Osteocyte (in vitro differentiated cells): ENCODE measurements at places on chromosomes 5 and 9. TPM values are rescaled to one million over a fixed set of nuclear protein-coding genes. Genes with fewer than 3 reads are reported as not detected.

DNA sequence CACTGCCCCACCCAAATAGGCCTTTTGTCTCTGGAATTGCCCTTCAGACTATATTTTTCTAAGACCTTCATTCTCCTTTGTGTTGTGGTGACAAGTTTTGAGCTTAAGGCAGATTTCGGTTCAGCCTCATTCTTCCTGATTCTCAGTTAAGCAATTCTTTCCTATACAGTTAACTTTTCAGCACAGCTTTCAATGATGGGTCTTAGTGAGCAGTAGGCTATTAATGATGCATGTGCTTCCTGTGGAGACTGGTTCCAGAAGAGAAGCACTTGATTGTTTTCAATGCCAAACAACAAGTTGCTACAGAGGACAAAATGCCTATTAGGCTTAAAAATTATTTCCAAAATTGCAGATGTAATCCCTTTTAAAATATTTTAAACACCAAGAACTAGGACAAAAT lies 47.7 kb upstream of the TLX3 start:
- H3K27ac ChIP-seq: no peak overlapping the region
- H3K36me3 ChIP-seq: no peaks in the 10 kb centered on the region
- H3K4me3 ChIP-seq: no peak overlapping the region
- no peak for DNase-seq
- no peaks in the 10 kb centered on the region for H3K4me1 ChIP-seq

DNA sequence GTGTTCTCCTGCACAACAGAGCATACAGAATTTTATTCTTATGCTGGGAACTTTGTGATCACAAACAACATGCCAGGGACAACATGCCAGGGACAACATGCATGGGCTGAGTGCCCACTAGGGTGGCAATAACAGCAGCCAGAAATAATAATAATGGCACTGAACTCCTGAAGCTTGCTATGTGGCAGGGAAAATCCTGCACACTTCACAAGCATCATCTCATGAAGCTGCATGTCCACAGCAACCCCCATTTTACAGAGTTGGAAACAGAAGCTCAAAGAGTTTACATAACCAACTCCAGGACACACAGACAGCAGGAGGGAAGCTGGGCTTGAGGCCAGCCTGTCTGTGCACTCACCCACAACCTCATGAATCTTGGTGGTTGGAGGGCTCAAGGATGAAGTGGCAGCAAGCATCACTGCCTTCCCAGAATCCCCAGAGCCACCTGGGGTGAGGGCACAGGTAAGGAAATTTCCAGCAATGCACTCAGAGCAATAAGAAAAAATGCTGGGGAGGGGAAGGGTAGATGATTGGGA lies 111.4 kb downstream of the GABBR2 start:
- H3K27ac ChIP-seq: no peak overlapping the region
- H3K4me3 ChIP-seq: no peak overlapping the region
- DNase-seq: no peak
- peaks cover 6% of the 10 kb centered on the region for H3K27me3 ChIP-seq

DNA sequence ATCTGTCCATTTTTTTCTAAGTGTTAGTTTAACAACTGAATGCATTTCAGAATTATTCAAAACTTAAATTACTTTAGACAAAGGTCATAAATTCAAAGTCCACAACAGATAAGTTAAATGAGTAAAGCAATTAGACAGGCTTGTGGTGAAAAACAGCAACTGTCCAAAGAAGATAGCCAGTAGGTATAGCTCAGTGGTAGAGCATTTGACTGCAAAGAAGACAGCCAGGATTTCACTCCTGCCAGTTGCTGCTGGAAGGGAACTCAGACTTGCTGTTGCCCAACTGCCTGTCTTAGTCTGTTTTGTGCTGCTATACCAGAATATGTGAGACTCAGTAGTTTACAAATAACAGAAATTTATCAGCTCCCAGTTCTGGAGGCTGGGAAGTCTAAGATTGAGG lies 10.0 kb downstream of the FANCC start:
- no peaks in the 10 kb centered on the region for H3K27me3 ChIP-seq
- no peak for DNase-seq
- no peak overlapping the region for H3K4me3 ChIP-seq
- no peak overlapping the region for H3K27ac ChIP-seq
- no peaks in the 10 kb centered on the region for H3K36me3 ChIP-seq

- H3K4me3 ChIP-seq: no peak overlapping the region
- H3K27me3 ChIP-seq: no peaks in the 10 kb centered on the region
- H3K27ac ChIP-seq: peak overlapping the region; percentile 11
Measured at GRCh38 chr5:38462976-38463633, 93.3 kb downstream of the LIFR start.

DNA sequence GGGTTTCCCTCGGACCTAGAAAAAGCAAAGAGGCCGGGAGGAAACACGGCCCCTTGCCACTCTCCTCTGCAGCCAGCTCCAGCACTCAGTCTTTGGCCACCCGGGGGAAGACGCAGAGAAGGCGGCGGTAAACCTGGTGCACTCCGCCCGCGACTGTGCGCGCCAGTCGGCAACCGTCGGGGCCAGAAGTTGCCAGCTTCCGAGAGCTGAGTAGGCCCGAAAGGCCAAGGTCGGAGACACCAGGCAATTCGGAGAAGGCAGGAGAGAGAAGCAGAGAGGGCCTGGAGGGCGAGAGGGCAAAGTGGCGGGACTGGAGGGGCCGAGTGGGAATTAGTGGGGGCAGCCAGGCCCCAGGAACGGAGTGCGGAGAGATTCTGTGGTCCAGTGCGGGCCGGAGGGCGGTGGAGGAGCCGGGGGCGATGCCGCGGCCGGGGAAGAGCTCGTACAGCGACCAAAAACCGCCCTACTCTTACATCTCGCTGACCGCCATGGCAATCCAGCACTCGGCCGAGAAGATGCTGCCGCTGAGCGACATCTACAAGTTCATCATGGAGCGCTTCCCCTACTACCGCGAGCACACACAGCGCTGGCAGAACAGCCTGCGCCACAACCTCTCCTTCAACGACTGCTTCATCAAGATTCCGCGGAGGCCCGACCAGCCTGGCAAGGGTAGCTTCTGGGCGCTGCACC lies at the start of gene FOXB2:
FOXB2 (plus strand) TSS at position 420 of the 690 bp plus-strand sequence; CDS start at position 420, 0 bp downstream.
- H3K4me1 ChIP-seq: peaks cover 48% of the 10 kb centered on the region
- H3K4me3 ChIP-seq: peak within 1 kb of the TSS; percentile 47
- H3K27me3 ChIP-seq: peaks cover 90% of the 10 kb centered on the region
- peak; percentile 77 for DNase-seq

DNA sequence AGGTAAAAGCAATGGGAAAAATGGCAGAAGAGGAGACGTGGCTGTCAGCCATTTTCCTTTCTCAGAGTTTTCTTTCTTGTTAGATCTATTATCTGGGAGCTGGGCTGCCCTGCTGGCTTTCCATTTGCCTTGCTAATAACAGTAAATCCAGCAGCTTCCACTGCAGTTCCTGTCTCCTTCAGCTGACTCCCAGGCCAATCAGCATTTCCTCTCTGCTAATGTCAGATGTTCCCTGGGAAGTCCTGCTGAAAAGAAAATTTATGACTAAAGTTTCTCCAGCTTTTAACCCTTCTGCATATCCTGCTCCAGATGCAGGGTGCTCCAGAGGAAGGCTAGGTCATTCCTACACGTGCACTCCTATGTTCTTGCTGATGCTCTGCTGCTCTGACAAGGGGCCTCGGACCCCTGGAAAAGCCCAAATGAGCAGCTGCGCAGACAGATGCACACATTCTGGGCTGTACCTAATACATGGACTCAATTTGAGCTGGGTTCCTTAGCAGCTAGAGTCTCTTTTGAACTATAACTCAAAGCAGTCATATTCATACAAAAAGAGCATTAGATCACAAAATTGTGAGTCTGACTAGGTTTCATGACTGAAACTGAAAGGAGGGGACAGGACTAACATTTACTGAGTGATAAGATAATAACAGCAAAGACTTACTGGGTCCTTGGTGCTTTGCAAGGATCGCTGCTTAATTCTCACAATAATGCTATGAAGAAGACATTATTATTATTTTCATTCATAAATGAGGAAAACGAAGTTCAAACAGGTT lies 182.2 kb downstream of the MAPKAP1 start:
- peaks cover 47% of the 10 kb centered on the region for H3K4me1 ChIP-seq
- H3K27ac ChIP-seq: no peak overlapping the region
- no peak for DNase-seq
- H3K4me3 ChIP-seq: no peak overlapping the region

DNA sequence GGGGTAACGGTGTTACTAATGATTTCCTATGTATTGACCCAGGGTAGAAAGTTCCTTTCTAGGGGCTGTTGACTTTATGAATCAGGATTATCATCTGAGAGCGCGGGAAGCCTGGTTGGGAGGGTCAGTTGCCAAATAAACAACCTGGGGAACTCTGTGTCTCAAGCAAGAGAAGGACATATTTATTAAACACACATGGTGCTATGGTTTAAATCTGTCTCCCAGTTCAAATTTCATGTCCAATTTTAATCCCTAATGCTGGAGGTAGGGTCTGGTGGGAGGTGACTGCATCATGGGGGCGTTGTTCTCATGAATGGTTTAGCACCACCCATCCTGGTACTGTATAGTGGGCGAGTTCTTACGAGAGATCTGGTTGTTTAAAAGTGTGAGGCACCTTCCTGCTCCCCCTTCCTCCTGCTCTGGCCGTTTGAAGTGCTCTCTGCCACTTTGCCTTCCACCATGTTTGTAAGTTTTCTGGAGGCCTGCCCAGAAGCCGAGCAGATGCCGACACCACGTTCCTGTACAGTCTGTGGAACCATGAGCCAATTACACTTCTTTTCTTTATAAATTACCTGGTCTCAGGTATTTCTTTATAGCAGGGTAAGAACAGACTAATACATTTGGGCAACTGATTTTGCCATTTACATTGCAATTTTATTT lies 19.7 kb upstream of the GAS1 start:
- peak overlapping the region; percentile 69 for H3K27ac ChIP-seq
- H3K27me3 ChIP-seq: no peaks in the 10 kb centered on the region
- no peak overlapping the region for H3K4me3 ChIP-seq
- H3K36me3 ChIP-seq: no peaks in the 10 kb centered on the region
- DNase-seq: no peak
- peaks cover 23% of the 10 kb centered on the region for H3K4me1 ChIP-seq

- H3K27ac ChIP-seq: no peak overlapping the region
- H3K4me3 ChIP-seq: no peak overlapping the region
- peaks cover 9% of the 10 kb centered on the region for H3K4me1 ChIP-seq
Measured at GRCh38 chr5:74294231-74294705, 346.3 kb downstream of the ENC1 start.

DNA sequence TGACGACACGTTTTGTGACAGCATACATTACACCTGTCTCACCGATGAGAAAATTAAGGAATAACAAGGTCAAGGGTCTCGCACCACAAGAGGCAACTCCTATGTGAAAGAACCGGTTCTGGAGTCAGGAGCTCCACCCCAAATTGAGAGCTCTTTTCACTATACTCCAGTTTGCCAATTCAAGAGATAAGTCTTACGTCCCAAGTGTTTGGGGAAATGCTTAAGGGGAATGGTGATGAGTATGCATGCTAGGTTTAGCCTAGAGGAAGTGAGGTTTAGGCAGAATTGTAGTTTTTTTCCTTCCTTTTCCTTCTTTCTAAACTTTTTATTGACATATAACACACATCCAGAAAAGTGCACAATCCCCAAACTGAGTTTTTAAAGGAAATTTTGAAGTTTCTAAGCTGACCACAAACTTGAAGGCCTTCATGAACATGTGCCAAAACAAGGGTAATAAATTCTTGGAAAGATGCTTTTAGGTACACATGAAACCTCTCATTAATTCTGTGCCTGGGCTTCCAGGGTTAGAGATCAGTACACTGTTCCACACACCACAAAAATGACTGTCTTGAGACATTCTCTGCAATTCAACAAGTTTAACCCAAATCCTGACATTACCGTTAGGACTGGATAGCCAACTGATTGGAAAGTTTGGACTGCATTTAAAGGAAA lies 127.6 kb upstream of the SLC1A3 start:
- H3K4me3 ChIP-seq: no peak overlapping the region
- DNase-seq: no peak
- H3K27ac ChIP-seq: no peak overlapping the region
- no peaks in the 10 kb centered on the region for H3K4me1 ChIP-seq
- H3K27me3 ChIP-seq: peaks cover 11% of the 10 kb centered on the region
- H3K36me3 ChIP-seq: no peaks in the 10 kb centered on the region

ADAMTS6 gene
- 4.7 and 6.6 TPM in 2 replicates for total RNA-seq

ZNF618 gene
- total RNA-seq: 35.1 and 36.8 TPM in 2 replicates
